ENCODE measurements at places on chromosomes 1 and 21.

DNA sequence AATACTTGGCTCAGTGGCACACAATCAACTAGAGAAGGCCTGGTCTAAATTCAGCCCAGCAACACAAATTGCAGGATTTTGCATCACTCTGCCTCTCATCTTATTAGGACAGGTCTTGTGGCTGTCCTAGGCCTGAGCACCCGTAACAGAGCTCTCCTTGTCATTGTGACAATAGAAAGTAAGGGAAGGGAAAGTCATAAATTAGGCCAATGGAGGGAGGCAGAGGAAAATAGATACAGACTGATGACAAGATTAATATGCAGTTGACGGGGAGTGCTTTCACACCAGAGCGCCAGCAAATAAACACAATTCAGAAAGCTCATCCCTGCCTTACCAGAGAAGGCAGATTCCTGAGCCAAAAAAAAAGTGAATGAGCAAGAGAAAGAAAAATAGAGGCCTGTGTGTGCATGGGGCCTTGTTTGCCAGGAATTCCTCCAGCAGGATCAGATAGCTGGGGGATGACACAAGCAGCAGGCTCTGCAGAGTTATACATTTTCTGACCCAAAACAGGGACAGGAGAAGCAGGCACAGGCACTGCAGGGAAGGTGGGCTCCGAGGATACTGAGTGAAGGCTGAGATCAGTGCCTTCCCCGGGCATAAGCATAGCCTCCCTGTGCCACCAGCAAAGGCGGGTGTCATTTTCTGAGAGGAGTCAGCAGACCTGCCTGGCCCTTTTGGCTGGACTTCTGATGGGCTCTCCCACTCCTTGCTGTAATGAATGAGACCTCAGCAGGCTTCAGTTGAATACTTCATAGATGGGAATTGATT is 110.0 kb upstream of the SPAG17 start:
- DNase-seq: peak; percentile 83

DNA sequence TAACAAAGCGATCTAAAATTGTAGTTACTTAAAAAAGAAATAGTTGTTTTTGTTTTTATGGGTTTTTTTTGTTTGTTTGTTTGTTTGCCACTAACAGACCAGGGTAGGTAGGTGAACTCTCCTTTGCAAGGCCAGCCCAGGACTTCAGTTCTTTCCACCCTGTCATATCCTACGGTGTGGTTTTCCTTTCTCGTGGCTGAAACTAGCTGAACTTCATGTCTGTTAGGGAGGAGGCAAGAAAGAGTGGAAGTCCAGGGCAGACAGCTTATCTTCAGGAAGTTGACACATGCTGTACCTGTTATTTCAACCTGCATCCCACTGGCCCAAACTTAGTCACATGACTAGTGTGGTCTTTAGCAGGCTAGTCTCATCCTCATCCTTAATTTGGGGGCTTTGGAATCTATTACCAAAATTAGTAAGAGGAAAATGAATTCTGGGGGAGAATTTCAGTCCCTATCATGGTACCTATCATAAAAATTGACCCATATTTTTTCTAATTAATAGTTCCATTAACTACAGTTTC is 62.9 kb upstream of the LRRC7 start:
- no peak for DNase-seq

GRCh38 chr1:179589509-179589908 is 2.1 kb upstream of the TDRD5 start:
- no peak for DNase-seq

DNA sequence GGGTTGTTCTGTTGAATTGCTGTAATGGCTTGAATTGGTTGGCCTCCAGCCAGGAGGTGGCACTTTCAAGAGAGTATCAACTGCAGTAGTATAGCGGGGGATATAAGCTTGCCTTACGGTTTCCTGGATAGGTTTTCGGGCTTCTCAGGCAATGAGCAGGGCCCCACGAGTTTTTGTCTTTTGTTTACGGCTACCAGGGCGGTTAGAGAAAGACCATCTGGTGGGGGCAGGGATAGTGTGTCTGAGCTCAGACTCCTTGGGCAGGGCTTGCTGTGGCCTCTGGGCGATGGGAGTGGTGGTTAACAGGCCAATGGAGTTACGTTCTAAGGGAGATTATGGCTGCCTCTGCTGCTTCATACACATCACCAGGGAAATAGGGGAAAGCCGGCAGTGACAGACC is 62.8 kb downstream of the DTL start:
- DNase-seq: no peak

GRCh38 chr1:206048582-206048981 is 4.4 kb upstream of the RHEX start:
- no peak for DNase-seq

Measured in fibroblast of upper back skin (primary cell).